Pancreas (tissue), 10 donors: ENCODE measurements at places on chromosomes 5 and 9. TPM values are rescaled to one million over a fixed set of nuclear protein-coding genes. Genes with fewer than 3 reads are reported as not detected.
A peak's percentile ranks its signal among the peaks of the same experiment; 100 is the strongest.

Gene DND1
- polyA plus RNA-seq, result 3.5 TPM

Gene PCDH1
- 6.8 TPM for polyA plus RNA-seq

Gene NRARP
- 1.3 TPM for polyA plus RNA-seq

Gene PTTG1
- polyA plus RNA-seq, result 2.0 TPM

Gene GZMA
- 0.42 TPM for polyA plus RNA-seq

Gene FUT7
- not detected for polyA plus RNA-seq

Gene PPP6C
- 9.4 TPM for polyA plus RNA-seq

Gene TXNDC8
- polyA plus RNA-seq, result not detected

GRCh38 chr9:108322326-108323098 lies 533.3 kb downstream of the ACTL7B start:
- no peak for DNase-seq

DNA sequence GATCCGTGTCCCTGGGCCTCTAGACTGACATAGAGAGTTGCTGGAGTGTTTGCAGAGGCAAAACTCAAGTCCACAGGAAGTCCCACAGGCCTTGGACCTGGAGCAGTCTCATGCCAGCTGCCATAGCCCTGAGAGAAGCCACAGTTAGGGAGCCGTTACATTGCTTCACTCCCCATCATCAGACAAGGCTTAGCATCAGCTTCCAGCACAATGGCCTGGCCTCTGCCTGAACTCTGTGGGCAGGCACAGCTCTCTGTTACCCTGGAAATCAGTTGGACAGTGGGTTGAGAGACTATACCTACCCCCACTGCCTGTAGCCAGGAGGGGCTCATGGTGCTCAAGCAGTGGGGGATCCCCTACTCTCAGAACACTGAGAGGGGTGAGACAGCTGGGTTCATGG lies 16.2 kb upstream of the C9orf72 start:
- no peak for DNase-seq

DNA sequence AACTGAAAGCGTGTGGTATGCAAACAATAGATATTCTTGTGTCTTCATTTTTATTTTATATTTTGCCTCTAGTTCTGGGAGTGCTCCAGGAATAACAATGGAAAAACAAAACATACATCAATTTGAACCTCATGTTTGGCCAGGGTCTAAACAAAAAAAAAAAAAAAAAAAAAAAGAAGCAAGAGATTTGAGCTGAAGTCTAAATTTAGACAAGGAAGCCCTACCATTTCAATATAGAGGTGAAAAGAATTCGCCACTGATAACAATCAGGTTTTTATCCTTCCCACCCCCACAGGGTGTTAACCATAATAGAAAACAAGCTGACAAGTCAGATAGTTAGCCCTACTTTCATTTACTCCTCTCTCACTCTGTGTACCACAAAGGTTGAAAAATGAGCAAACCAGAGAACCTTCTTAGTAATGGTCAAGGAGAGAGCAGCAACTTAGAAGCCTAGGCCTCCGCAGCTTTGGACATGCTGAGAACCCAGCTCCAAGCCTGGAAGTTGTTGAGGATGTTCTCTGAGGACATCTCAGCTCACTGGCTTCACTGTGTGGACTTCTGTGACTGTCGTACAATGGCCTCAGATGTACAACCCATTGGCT lies 118.2 kb upstream of the HMHB1 start:
- DNase-seq, result no peak

- no peak for DNase-seq
These were observed 34.5 kb upstream of the MED10 start for GRCh38 chr5:6412811-6413210.

DNA sequence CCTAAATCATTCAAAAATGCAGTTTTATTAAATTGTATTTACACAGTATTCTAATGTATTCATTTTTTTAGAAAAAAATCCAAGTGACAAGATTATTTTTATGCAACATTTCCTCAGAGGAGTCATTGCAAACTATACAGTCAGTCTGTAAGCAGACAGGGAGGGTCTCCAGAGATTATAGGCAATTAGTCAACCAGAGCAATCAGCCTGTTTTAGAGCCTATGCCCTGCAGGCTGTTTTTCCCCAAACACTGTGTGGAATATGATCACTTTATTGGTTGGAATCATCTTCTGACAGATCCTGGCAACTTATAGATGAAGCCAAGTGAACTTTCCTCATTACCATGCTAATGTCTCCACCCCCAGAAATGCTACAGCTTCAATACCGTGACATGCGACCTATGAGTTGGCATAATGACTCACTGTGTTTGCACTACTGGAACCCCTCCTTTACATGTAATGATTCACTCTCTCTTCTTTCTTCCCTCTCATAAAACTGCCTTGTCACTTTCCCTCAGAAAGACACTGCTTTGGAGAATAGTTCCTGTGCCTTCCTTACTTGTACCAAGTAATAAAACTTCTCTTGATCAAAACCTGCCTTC lies 577.7 kb upstream of the FTMT start:
- no peak for DNase-seq

DNA sequence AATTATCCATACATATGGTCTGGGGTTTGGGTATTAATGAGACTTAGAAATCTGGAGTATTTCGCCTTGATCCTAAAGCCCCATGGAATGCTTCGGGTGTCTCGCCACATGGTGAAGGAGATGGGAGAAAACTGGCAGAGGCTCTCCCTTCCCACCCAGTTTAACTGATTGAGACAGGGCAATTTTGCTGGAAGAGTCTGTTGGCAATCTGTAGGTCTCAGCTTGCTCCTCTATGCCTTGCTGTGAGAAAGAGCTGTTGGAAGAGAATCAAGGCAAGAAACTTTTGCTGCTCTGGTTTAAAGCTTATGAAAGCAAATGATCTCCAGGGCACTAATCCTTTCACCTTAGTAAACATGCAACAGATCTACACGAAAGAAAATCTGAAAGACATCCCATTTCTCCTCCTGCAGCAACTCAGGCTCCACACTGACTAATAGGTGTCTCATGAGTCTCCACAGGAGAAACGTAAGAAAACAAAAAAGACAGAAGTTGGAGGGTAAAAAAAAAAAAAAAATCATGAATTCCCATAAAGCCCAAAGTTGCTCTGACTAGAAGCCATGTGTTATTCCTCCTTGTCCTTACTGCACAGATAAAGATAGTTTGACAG lies 369.9 kb downstream of the EFNA5 start:
- DNase-seq, result no peak

- no peak for DNase-seq
These were observed 22.1 kb downstream of the IPPK start for GRCh38 chr9:92647671-92648473.

GRCh38 chr5:127766676-127767335 lies 63.6 kb downstream of the CCDC192 start:
- DNase-seq, result no peak

GRCh38 chr5:168653626-168654025 lies 74.5 kb upstream of the PANK3 start:
- DNase-seq, result no peak

DNA sequence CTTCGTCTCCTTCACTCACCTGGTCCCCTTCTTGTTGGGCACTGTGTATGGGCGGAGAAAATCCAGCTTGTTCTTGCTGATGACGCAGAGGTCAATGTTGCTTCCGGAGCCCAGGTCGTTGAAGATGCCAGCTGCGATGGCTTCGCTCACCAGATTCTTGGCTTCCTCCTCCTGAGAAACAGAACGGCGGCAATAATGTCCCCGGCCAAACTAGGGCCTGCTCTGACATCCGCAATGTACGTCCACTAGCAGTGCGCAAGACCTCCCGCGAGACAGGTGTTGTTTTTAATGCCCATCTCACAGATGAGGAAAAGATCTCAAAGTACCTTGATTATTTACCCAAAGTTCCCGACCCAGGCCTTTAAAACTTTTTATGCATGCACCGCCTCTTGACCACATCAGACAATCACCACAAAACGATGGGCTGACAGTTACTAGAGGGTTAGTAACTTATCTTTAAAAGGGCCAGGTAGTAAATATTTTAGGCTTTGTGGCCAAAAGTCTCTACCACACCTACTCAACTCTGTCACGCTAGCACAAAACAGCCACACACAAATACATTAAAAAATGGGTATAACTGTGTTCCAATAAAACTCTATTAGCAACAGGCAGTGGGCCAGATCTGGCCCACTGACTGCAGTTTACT lies 58.4 kb downstream of the PSMB7 start:
- no peak for DNase-seq

GRCh38 chr5:138438724-138439476 lies at the start of gene REEP2:
Gene REEP2 (plus strand): TSS chr5:138439057. CDS start chr5:138439209, 152 bp downstream.
- DNase-seq, result peak; percentile 79
